ENCODE measurements at places on chromosomes 16 and 17. TPM values are rescaled to one million over a fixed set of nuclear protein-coding genes. Genes with fewer than 3 reads are reported as not detected.

- DNase-seq, result peak; percentile 73
Observed at GRCh38 chr17:77451894-77452852, 311.4 kb downstream of the SEC14L1 start.

DNA sequence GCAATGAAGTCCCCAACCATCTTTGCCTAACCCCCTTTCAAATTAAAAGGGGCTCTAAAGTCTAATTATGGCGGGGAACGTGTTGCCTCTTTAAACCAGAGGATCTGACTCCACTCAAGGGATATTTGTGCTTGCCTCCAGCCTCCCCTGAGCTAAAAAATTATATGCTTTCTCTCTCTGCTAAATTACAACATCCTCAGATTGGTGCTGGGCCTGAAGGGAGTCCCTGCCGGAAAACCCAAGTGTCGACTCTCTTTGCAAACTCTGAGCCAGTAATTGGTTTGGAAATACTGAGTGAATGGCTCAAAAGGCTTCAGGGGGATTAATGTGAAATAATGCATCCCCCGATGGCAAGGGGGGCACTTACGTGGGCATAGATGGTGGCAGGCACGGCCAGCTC lies 208.5 kb upstream of the TNRC6C start:
- no peak for DNase-seq

- DNase-seq, result no peak
Observed at GRCh38 chr16:78786635-78787034, 687.2 kb downstream of the WWOX start.

The TM4SF5 gene
- total RNA-seq, result not detected
